C1 segment of cervical spinal cord (tissue), 14 donors: ENCODE measurements at places on chromosomes 1 and 21.
A peak's percentile ranks its signal among the peaks of the same experiment; 100 is the strongest.

GRCh38 chr1:185694081-185694480, 40.1 kb upstream of the HMCN1 start:
- no peak for DNase-seq

DNA sequence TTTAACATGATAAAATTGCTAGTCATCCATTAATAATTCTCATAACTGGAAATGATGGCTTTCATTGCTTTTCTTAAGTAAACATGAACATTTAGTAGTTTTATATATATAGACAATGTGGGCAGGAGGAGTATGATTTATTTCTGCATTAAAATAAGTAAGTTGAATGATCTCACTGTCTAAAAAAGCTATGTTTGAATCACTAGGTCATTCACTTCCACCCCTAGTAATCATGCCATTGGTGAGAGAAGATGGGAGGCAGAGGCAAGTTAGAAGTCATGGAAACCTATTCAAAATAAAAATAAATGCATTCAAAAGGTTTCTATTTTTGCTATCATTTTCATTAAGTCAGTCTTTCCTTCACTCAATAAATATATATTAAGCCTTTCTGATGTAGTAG, 226.4 kb downstream of the DUSP10 start:
- no peak for DNase-seq

DNA sequence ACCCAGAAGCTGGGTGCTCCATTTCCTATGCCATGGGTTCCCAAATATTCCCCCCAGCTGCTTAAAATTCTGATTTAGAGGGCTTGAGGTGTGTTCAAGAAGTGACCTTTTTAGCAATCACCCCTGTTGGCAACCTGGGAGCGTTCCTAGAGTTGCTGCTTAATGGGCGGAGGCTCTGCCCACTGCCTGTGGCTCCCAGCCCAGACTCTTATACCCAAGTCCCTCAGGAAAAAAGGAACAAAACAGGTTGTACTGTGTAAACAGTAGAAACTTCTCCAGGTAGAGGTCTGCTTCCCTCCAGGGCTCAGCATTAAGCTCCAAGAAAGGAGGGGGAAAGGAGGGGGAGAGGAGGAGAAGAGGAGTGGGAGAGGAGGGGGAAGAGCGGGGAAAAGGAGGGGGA, 14.6 kb upstream of the TENT5C start:
- no peak for DNase-seq

DNA sequence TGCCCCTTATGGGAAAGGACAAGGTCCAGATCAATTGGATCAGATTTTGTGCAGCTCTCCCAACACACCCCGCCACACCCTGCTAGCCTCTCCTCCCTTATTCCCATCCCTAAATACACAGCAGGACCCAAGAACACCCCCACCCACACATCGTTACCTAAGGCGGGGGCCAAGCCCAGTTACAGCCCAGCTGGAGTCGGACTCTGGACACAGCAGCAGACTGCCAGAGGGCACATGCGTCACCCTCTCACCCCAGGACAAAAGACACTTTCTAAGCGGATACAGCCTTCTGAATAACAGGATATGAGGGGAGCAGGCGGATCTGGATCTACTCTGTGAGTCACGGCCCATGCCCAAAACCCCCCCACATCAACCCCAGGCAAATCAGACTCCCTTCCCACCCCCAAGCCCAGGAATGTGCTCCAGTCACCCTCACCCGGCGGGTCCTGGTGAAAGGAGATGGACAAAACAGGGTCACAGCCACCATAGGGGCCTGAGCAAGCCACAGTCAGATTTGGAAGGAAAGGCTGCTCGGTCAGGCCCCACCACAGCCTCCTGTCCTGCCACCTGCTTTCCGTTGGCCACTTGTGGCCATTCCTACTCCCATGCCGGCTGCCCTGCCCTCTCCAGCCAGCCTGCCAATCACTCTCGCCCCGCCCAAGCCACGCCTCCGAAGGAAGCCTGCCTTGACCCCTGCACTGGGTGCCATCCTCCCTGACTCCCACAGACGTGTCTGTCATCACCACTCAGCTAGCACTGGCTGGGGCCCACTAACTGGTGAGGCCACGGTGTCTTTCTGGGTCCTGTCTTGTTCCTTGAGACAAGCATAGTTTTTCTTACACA, 4.0 kb downstream of the S100A16 start:
- peak; percentile 49 for DNase-seq

- DNase-seq: no peak
Observed at GRCh38 chr1:86504137-86504479, 35.4 kb downstream of the CLCA1 start.

DNA sequence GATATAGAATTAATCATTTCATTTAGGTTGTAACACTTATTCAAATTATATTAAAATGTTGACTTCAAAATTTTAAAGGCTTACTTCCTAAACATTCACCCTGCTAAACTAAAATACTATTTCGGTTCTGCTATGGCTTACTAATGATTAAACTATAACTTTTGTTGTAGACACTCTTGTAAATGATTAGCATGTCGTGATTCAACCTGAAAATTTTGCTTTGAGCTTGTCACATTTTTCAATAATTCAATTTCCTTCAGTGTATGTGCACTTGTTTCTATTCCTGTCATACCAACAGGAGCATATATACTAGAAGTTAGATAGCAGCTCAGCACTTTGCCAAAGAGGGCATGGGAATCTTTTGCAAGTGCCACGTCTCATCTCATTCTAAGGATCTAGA, 1018.8 kb downstream of the AMY1C start:
- DNase-seq: no peak
